Right atrium auricular region (tissue), 2 donors: ENCODE measurements at places on chromosomes 6 and 20.

DNA sequence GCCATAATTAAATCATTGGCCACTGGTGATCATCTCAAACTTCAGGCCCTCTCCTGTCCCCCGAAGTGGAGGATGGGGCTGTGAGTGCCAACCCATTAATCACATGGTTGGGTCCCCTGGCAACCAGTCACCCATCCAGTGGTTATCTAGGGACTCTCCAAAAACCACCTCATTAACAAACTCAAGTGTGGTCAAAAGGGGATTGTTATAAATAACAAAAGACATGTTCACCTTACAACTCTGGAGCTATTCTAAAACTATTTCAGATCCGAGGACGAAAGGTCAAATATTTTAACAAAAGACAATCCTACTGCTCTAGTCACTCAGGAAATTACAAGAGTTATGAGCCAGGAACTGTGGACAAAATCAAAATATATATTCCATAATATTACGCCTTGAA lies 95.5 kb upstream of the PRND start:
- DNase-seq, result no peak

- no peak for DNase-seq
These were observed 259.1 kb upstream of the FERMT1 start for GRCh38 chr20:6381887-6382286.

DNA sequence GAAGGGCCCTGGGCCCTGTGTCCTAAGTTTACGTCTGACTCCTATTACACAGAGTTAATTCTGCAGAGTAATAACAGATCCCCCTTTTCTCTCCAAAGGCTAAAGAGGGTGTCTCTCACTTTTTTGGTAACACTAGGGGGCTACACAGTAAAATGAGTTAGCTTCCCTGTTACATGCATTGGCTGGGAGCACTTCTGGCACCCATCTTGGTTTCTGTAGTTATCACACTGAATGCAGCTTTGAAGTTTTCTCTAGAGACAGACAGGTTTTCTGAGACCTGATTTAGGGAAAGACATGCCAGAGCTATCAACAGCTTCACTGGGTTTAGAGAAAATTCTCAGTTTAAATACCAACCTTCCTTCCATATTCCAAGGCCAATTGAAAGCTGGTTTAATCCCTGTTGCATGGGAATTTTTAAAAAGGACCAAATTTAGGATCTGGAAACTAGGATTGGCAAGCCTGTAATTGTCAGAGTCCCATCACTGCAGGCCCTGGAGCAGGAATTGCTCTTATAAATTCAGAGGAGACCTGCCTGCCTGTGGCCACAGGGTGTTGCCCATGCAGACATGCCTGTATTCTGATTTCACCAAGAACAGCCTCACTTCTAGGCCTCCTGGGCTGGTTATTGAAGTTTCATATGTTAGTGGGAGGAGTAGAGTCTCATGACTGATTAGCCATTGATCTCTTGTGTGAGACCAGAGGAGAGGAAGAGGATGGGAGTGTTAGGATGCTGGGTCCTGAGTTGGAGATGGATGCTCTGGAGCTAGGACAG lies 29.4 kb downstream of the RNF8 start:
- DNase-seq, result no peak

GRCh38 chr20:47956268-47956995 lies 171.2 kb upstream of the SULF2 start:
- no peak for DNase-seq

DNA sequence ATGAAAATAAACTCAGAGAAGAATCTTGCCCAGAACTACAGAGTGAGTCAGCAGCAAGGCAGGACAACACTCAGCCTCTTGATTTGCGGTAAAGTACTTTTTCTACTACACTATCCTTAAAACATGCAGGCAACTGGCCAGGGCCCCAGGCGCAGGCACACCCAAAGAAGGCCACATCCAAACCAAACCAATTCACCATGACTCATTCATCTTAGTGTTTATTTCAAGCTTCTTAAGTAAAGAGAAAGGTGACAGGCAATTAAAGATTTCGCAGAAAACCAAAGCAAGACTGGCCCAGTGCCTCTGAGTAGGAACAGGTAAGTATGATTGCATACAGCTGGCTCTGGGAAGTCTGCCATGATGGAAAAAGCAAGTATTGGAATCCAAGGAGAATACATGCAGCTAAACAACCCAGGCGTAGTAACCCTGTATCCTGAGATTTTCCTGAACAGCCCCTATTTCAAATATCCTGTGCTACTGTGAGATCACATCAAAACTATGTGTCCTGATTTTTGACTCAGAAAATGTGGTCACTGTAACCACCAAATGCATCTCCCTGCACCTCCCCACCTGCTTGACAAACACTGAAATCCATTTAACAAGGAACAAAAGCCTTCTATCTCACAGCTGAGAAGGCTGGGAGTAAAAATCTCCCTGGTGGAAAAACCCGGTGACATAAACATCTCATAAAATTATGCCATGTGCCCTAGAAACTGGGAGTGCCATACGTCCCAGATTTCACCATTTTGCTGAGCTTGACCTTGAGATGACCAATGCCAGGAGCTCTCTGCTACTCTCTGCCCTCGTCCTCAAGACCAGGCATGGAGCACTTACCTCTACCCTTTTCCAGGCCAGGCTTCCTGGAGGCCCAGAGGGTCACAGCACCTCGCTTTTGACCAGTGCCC lies 12.4 kb downstream of the WFDC3 start:
- peak; percentile 95 for DNase-seq

GRCh38 chr20:18822832-18823231 lies 9.2 kb downstream of the SCP2D1 start:
- DNase-seq, result no peak

- no peak for DNase-seq
These were observed 32.7 kb downstream of the KATNA1 start for GRCh38 chr6:149615805-149616204.

- no peak for DNase-seq
These were observed 241.5 kb upstream of the RNF24 start for GRCh38 chr20:4256874-4257273.

- DNase-seq, result no peak
These were observed 32.3 kb upstream of the XRN2 start for GRCh38 chr20:21270806-21271205.

DNA sequence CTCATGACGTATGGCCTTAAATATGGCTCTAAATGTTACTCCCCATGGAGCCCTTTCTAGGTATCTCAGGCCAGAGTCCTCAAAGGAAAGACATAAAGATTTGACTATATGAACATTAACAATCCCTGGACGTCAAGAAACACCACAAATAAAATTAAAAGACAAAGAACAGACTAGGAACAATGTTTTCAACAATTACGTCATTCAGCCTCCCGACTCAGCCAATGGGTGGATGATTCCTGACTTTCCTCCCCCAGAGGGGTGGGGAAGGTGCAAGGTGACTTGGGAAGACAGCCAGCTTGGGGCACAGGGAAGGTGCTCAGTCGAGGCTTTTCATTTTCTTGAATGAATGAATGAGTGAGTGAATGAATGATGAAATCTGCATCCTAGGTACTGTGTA lies 157.4 kb downstream of the TFAP2C start:
- DNase-seq, result no peak

DNA sequence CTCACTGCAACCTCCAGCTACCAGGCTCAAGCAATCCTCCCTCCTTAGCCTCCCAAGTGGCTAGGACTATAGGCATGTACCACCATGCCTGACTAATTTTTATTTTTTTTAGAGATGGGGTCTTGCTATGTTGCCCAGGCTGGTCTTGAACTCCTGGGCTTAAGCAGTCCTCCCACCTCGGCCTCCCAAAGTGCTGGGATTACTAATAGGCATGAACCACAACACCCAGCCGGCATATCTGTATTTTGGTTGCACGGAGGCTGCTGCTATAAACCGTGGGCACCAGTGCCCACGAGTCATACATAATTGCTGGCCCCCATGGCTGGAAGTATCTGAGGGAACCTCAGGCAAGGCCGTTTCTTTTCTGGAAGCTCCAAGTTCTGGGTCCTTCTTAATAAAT lies 18.3 kb upstream of the ADRM1 start:
- DNase-seq, result no peak

DNA sequence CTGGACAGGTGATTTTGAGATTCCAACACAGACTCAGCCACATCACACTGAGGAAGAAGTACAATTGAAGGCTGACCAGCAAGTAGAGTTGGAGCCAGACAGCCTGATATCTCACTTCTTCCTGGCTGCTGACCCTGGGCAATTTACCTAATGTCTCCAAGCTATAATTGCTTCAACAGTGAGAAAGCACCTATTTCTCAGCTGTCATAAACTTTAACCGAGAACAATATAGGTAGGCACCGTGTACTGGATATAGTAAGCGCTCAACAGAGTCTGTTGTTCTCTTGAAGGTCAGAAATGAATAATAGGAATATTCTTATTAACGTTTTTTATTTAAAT lies 28.3 kb downstream of the STX7 start:
- no peak for DNase-seq

DNA sequence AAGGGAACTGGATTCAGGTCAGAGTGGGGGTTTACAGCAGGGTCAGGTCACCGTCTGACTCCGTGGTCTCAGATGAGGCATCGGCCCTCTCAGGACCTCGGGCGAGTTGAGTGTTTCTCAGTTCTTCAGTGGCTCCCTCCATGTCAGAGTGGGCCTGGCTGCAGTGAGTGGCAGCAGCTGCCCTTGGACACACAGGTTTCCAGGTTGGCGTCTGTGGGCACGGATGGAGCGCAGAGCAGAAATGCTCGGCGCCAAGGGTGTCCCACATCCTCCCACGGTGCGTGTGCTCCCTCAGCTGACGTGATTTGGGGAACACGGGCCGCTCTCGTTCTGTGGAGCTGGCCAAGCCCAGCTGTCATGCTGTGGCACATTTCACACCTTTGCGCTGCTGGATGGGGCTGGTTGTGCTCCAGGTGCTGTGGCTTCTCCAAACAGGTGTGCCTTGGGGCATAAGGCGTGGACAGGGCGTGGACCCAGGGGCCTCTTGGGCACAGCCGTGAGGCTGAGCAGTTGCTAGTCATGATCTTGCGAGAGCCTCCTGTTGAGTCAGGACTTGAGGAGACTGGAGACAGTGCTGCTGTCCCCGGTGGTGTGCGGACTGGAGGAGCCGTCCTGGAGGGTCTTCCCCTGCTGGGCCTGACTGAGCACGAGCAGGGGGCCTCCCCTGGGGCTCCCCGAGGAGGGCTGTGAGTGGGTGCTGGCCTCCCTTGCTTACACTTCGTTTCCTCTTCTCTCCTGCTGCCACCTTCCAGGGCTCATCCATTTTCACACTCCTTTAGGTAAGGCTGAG lies 9.5 kb upstream of the DNAJC5 start:
- no peak for DNase-seq

- DNase-seq, result no peak
These were observed at the start of gene TPMT for GRCh38 chr6:18154507-18155149. TPMT (minus strand) TSS chr6:18155077; CDS start chr6:18149127, 5,950 bp downstream.

DNA sequence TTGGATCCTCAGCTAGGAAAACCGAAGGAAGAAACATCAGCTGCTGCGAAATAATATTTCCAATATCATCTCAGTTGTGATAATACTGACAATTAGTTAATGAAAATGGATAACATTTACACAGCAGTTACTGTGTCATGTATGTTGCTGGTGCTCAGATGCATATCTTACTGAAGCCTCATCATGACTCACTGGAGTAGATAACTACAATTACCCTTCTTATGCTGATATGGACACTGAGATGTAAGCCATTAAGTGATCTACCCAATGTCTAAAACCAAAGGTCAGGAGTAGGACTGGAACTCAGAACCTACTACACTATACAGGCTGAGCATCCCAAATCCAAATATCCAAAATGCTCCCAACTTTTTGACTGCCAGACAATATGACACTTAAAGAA lies 54.7 kb upstream of the LYRM2 start:
- DNase-seq, result no peak

- no peak for DNase-seq
These were observed 750.0 kb downstream of the TBC1D32 start for GRCh38 chr6:120584111-120584760.

GRCh38 chr6:168218785-168219566 lies 100.6 kb downstream of the DACT2 start:
- DNase-seq, result peak; percentile 72

DNA sequence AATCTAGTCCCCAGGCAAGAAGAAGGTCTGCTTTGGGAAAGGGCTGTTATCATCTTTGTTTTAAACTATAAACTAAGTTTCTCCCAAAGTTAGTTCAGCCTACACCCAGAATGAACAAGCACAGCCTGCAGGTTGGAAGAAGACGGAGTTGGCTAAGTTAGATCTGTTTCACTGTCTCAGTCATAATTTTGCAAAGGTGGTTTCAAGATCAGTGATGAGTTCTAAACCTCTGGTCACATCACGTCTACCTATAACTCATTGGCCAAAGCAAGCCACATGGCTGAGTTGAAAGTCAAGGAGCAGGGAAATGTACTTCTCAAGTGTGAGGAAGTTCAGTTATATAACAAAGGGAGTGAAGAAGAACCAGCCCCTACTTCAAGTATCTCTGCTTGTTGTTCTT lies 50.5 kb upstream of the ECI2 start:
- DNase-seq, result no peak

DNA sequence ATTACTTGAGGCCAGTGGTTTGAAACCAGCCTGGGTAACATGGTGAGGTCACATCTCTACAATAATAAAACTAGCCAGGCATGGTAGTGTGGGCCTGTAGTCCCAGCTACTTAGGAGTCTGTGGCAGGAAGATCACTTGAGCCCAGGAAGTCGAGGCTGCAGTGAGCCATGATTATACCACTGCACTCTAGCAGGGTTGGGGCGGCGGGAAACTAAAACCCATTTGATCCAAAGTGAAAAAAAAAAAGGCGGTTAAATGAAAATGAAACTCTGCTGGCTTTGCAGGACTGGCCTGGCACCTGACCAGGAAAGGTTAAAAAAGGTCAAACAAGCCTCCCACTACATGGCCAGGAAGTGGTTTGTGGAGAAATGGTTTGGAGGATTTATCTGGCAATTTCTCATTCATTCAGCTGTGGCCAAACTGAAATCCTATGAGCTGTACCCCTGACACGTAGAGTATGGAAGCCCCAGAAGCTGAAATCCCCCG lies 36.6 kb downstream of the MTRES1 start:
- no peak for DNase-seq

DNA sequence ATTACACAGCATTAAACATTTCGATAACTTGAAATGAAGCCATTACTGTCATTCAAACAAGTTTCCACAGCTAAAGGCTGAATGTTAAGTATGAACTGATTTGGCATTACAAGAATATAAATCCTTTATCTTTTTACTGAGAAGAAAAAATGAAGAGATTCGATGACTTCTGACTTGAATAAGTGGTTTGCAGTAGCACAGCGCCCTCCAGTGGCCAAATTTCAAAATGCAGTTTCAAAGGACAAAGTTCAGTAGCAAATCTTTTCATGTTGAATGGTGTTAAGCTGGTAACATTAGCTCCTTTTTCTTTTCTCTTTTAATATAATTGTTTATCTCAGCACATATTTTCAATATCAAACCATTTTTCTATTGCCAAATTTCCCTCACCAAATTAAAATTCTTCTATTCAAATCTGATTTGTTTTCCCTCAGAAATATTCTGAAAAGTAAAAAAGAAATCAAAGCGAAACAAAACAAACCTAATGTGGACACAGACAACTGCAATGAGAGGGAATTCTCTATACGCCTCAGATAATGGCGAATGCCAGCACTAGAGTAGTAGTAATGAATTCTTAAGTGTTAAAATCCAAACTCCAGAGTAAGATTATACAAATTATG lies 145.7 kb downstream of the BTBD9 start:
- DNase-seq, result peak; percentile 93
